NCI-H2081 treated with DMSO at 0.1 percent for 48 hours (cell line): ENCODE measurements at places on chromosomes 7 and 10.

GRCh38 chr10:43202657-43203447, 64.0 kb downstream of the RASGEF1A start:
- no peak for DNase-seq

DNA sequence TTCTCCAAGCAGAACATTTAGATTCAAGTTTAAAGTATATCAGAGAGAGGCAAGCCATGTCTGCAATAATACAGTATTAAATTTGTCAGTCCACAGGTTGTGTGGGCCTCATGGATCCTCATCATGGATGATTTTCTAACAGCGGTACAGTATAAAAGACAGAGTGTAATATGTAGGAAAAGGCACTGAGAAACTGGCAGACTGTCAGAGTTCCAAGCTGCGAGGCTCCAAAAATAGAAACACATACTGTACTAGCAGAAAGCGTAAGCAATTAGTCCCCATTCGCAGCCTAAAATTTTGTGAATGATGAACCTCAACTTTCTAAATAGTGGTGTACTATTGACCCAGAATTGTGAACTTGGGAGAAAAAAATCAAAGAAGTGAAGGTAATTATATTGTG, 933.3 kb downstream of the XPNPEP1 start:
- DNase-seq = no peak

GRCh38 chr10:94878649-94879048, 59.8 kb upstream of the CYP2C9 start:
- no peak for DNase-seq

- DNase-seq = no peak
These were observed 69.8 kb downstream of the ADD3 start for GRCh38 chr10:110077436-110078130.

DNA sequence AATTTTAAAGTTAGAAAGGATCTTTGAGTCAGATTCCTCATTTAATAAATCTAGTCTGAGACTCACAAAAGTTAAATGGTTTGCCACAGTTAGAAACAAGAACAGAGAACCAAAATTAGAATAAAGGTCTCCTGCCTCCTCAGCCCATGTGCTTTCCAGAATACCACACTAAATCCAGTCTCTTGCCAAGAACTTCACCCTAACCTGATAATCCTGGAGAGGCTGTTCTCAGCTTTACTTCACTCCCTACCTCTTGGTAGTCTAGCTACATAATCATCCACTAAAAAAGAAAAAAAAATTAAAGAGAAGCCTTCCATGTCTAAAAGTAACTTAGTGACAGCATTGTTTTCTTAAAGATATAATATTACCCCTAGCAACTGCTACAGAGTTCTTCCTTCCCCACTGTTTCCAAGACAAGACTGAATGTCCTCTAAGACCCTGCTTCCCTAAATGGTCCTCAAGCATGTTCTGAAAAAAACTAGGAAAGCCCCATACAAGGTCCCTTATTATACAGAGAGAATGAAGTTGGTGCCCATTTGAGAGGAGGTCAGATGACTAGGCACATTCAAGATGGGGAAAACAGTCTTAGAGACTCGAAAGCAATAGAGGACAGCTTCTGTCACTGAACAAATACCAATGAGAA, 56.8 kb downstream of the ZNF438 start:
- DNase-seq = no peak

- no peak for DNase-seq
These were observed 96.5 kb upstream of the PLPP4 start for GRCh38 chr10:120360571-120360970.

DNA sequence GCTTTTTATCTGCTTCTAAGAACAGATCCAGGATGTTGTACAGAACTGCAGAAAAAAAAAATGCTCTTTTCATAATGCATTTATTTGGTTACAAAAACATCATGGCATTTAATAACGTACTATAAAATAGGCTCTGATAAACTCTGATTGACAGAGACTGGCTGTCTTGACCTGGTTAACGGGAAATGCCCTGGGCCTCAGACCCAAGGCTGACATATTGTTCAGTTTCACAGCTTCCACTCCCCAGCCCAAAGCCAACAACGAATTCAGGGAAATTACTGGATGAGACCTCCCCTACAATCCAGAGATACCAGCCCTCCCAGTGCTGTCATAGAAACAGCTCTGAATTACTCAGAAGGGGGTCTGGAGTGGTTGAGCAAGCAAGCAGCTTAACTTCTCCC, 260.1 kb downstream of the CREB5 start:
- DNase-seq = no peak

DNA sequence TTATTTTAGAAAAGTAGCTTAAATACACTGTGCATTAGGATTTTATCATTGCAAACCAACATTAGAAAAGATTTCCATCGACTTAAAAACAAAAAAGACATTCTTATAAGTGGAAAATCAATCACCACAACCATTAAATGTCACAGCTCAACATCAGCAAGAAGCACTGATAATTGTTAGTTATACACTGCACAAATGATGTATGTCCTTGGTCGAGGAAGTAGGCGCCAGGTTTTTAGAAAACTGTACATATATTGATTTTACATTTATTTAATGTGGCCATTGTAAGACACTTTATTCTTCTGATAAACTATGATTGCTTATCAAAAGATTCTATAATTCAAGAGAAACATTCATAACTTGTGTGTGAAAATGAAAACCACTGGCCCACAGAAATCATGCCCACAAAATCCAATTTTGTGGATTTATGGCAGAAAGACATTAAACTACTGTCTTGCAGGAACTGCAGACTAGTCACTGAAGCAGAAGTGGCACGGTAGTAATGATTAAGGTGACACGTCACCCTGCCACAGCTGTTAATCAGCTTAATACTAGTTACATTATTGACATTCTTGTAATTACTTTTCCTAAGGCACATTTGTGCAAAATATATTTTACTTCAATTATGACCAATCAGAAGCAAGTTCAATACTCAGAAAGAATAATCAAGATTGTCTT, 79.4 kb downstream of the VPS41 start:
- DNase-seq = no peak

DNA sequence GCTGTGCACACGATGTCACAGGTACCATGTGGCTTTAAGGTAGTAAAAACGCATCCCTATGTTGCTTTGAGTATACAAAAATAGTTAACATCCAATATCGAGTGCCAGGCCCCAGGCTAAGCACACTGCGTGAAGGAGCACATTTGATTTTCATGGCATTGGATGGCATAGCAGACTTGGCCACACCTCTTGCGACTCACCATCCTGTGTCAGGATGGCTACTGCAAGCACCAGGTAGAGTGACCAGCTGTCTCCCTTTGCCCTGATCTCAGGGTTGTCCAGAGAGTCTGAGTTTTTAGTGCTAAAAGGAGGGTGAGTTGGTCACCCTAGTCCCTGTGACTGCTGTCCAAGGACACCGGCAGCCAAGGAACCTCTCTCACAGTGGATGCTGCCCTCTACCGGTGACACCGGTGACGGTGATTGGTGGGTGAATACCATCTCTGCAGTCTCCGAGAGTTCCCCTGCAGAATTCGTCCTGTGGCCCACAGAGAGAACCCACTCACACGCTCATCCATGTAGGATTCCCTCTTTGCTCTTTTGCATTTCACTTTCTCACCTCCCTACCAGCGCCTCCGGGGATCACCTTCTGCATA, 76.1 kb downstream of the BICC1 start:
- no peak for DNase-seq

DNA sequence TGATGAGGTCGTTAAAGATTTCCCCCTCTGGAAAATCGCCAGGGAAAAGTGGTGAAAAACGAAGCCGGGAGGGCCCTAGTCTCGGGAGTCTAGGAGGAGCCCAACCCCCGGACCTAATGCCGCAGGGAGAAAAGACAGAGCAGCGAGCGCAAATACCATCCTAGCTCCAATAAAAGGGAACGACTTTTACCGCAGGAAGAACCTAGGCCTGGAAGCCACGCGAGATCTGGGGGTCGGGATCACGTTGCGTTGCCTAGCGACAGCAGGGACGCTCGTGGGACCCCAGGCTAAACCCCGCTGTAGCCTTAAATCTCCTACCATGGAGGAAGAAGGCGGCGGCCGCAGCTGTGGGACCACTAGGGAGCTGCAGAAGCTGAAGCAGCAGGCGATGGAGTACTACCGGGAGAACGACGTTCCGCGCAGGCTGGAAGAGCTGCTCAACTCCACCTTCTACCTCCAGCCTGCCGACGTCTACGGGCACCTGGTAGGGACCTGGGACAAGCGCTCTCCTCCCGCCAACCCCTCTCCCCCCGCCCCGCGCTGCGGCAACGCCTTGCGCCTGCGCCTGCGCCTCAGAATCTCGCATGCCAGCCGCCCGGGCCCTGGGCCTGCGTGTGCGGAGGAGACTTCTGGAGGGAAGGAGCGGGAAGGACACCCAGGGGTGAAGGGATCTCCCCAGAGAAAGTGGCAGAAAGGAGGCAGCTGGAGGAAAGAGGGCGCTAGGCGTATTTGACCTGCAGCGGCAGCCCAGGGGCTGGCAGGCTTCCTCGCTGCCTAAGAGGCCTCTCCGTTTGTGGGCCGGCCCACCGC, at the start of gene ENO4:
Gene ENO4 (plus strand): TSS at position 252 of the 810 bp plus-strand sequence. CDS start 68 bp downstream, at position 320.
- peak; percentile 53 for DNase-seq

- DNase-seq = no peak
These were observed 133.7 kb upstream of the SH2B2 start for GRCh38 chr7:102152672-102153598.

DNA sequence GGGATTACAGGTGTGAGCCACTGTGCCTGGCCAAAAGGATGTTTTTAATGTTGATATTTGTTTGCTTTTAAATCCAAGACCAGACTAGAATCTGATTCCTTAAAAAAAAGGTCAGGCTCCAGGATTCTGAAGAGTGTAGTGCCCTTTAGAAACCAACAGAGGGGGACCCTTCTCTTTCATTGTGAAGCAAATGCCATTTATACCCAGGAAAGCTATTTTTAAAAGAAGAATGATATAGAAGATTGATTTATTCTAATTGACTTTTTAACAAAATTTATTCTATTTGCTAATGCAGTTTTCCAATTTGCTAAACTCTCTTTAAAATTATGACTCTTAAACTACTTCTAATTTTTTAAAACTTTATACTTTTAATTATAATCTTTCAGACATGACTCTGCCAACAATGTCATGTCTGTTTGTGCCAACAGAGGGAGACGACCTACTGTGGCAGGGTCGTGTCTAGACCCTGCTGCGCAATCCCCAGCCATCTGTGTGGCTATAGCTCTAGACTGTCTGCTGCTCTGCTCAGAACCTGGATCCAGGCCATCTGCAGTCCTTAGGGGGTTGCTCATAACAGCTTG, 201.0 kb upstream of the IMMP2L start:
- DNase-seq = no peak

GRCh38 chr10:83012866-83013265, 1126.4 kb upstream of the GHITM start:
- DNase-seq = no peak

GRCh38 chr7:131502810-131503508, 53.5 kb downstream of the PODXL start:
- no peak for DNase-seq

DNA sequence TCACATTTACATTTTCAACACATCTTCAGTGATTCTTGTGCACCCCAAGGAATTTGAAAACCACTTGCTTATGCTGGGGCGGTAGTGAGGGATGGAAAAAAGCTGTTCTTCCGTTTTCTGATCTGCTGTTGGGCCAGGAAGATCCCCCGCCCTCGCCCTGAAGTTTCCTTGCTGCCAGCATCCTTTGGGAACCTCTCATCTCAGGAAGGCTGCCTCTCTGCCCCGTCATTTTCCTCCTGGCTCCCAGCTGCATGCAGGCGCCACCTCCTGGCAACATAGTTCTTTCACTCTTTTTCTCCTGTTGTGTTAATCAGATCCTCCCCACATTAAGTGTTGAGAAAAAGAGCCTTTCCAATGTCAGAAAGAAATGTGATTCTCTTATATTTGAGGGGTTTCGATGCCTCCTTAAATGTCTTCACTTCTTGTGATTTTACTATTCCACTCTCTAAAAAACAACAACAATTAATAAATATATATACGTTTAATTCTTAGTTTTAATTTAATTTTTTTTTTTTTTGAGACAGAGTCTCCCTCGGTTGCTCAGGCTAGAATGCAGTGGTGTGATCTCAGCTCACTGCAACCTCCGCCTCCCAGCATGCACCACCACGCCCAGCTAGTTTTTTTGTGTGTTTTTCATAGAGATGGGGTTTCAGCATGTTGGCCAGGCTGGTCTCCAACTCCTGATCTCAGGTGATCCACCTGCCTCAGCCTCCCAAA, 122.9 kb downstream of the RALA start:
- DNase-seq = peak; percentile 36

DNA sequence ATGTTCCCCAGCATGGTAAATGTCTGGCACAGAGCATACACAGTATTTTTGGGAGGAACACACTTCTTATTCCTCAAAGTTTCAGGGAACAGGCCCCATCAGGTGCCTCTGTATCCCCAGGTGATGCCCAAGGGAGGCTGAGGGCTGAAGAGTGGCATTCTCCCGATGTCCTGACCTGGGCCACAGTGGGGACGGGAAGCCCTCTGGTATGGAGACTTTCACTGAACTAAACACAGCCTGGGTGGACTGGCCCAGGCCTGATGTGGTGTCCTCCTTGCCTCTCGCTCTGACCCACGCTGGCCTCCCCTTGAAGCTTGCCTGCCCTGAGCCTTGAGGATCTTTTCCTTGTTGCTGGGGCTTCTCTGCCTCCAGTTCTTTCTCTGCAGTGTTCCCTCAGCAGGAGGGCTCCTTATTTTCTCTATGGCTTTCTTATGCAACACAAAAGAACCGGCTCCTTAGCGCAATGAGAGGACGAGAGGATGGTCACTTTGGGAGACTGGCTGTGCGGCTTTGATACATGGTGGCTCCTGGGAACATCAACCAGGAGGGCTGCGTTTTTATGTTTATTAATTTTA, 157.5 kb upstream of the TNS3 start:
- DNase-seq = no peak

DNA sequence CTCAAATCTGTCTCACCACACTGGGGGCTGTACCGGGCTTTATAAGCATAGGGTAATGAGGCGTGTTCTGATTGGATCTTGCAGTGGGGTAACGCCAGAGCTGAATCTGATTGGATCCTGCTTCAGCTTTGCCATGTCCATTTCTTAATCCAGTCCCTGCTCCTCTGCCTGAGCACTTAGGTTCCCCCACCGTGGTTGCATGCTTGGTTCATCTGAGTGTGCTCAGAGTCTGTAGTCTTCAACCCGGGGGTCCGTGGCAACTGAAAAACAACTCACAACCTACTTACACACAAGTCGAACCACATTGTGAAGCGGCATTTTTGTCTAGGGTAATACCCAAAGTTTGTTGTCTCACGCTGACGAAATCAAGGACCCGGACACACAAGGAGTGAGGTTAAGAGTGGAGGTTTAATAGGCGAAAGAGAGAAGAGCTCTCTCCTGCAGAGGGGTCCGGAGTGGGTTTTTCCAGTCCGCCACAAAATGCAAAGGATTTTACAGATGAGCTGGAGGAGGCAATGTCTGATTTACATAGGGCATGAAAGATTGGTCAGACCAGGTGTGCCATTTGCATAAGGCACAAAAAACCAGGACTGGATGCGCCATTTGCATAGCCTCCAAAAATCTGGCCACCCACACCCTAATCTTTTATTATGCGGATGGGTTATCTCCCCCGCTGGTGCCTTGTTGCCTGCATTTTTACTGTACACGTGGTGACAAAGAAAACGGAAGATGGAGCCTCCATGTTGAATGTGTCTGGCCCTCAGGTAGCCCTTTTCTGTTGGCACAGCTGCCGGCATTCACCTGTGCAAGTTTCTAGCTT, 641.8 kb upstream of the FOXK1 start:
- DNase-seq = no peak
